ENCODE measurements at places on chromosomes 1 and 21.
A peak's percentile ranks its signal among the peaks of the same experiment; 100 is the strongest.

GRCh38 chr1:219296430-219297355 is 123.0 kb downstream of the LYPLAL1 start:
- no peak for DNase-seq

DNA sequence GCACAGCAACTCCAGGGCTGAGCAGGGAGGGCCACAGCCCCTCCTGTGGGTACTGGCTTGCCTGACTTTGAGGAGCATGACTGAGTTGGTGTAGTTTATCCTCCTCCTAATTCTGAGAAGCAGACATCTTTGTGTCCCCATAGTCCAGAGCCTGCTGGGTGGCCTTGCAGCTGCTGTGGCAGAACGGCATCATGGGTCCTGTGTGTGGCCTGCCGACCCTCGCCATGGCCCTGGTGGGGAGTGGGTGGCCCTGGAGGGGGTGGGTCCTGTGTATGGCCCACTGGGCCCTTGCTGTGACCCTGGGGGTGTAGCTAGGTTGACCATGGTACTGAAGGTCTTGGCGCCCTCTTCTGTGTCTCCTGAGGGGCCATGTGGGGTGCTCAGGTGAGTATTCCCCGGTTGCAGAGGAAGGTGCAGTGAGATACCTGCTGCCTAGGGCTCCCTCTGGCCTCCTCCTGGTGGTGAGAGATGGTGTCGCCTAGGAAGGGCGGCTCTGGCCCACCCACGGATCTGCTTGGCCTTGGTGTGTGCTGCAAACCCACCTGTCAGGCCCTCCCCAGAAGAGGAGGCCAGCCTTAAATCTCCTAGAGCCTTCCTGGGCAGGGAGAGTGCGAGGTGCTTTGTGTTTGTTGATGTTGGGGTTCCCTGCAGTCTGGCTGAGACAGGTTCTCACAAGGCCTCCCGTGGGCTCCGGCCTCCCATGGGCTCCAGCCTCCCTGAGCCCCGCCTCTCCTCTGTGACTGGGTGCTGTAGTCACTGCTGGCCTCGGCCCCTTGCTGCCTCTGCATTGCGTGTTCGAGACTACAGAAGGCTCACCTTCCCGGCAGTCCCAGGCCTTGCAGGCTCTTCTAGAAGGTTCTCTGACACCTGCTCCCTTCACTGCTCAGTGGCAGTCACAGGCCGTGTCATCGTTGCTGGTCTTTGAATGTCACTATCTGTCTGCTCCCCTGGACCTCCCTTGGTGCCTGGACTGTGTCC is 7.8 kb downstream of the SNAP47 start:
- no peak for DNase-seq

- DNase-seq: no peak
Observed at GRCh38 chr1:222892137-222892769, 77.4 kb downstream of the DISP1 start.

DNA sequence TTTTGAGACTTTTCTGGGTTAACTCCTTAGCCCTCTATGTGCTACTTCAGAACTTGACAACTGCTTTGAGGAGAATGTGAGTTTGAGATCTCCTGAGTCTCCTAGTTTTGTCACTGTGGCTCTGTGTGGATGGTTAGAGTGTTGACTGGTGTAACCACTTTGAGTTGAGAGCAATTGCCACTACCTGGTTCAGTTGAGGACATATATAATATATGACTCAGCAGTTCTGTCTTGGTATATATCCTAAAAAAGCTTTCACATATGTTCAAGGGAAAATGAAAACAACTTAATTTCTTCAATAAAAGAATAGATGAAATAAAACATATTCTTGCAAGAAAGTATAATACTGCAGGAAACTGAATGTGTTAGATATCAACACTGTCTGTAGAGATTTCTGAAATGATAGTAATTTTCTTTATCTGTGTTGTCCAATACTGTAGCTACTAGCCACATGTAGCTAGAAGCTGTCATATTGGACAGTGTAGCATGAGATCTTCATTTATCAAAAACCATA is 96.7 kb upstream of the QSOX1 start:
- no peak for DNase-seq

GRCh38 chr1:43832255-43832654 is 101.3 kb upstream of the ARTN start:
- DNase-seq: no peak

DNA sequence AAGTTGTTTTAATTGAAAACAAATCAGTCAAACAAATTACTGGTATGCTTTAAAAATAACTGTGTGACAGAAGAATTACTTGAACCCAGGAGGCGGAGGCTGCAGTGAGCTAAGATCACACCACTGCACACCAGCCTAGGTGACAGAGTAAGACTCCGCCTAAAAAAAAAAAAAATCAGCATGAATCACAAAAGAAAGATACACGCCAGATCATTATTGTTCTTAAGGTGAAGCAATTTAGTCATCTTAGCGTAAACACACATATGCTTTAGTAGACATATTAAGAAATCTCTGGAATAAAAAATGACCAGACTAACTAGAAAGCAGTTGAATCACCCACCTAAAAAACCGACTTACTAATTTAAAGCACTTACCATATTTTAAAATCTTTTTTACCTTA is 20.2 kb downstream of the RERE start:
- DNase-seq: no peak

DNA sequence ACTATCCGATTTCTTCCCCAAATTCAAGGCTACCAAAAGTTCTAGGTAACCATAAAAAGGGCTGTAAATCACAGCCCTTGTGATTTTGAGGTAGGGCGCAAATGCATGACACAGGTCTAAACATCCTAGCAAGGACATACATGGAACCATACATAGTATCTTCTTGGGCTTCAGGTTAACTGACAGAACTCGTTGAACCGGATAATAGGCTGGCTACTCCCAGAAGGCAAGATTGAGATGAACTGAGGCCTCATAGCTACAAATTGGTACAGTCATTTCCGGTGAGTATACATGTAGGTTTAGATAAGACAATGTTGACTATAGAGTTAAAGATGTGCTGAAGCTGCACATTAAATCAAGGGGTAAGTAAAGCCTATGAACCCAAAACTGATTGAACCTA is 27.3 kb upstream of the TP53BP2 start:
- DNase-seq: no peak

- DNase-seq: no peak
Observed at GRCh38 chr1:183188240-183188639, 2.2 kb downstream of the LAMC2 start.

DNA sequence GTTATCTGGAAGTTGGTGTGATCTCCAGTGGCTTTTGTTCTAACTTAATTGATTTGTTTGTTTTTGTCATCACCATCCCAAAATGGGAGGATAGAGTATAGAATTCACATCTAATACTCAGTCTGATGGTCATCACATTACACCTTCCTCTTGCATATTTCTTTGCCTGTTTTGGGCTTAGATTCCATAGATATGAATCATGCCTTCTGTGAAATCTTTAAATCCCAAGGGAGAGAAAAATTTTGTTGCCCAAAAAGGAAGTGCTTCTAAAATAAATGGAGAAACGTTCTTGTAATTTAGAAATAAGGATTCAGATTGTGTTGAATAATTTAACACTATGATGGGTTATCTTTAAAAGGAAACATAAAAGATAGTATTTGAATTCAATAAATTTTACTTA is 446.0 kb upstream of the LRRC7 start:
- no peak for DNase-seq

DNA sequence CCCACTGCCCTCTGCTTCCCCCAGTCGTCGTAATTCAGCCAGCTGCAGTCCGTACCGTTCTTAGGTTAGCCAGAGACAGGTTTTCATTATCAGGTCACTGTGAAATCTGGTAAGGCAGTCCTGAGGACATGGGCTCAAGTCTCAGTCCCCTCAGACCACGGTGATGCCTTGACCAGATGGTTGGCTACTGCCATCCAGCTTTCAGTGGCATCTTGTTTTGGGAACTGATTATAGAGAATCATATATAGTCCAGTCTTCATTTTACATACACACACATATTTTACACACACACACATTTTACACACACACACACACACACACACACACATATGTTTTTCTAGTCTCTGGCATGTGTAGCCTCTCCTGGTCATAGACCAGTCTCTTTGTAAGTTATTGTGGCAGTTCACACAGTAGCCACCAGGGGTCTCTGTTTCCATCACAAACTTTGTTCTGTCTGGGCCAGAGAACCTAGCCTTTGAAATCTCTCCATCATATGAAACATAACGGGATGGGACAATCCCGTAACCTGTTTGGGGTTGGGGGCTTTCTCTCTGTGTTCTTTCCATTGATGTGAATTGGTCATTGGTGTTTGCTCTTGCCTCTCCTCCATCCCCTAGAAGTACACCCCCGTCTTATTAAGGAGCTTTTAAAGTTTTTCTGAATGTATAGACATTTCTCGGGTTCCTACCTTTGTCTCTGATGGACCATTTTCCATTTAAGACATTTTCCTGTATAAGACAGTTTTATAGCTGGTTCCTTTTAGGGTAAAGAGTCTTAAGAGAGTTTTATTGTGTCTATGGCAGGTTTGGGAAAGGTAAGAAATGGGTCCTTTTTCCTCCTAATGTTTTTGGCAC is 8.4 kb upstream of the IKBKE start:
- DNase-seq: no peak

DNA sequence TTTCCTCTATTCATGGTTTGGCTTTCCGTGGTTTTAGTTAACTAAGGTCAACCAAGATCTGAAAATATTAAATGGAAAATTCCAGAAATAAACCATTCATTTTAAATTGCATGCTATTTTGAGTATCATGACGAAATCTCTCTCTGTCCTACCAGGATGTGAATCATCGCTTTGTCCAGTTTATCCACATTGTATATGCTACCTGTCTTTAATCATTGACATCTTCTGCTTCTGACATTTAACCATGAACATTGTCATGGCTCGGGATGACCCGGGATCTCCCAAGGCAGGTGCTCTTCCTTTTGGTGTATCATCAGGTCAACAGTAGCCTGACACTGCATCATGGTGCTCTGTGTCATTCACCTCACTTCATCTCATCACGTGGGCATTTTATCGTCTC is 125.5 kb upstream of the HNRNPU start:
- DNase-seq: no peak

DNA sequence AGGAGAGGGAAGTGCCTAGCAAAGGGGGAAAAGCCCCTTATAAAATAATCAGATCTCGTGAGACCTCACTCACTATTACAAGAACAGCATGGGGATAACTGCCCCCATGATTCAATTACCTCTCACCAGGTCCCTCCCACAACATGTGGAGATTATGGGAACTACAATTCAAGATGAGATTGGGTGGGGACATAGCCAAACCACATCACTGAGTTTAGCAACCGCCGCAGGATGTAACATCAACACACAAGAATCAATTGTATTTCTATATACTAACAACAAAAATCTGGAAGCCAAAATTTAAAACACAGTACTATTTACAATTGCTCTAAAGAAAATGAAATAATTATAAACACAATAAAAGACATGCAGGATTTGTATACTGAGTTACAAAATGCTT is 21.9 kb downstream of the DIRAS3 start:
- no peak for DNase-seq

GRCh38 chr1:65471213-65471833 is 50.9 kb downstream of the LEPR start:
- no peak for DNase-seq

DNA sequence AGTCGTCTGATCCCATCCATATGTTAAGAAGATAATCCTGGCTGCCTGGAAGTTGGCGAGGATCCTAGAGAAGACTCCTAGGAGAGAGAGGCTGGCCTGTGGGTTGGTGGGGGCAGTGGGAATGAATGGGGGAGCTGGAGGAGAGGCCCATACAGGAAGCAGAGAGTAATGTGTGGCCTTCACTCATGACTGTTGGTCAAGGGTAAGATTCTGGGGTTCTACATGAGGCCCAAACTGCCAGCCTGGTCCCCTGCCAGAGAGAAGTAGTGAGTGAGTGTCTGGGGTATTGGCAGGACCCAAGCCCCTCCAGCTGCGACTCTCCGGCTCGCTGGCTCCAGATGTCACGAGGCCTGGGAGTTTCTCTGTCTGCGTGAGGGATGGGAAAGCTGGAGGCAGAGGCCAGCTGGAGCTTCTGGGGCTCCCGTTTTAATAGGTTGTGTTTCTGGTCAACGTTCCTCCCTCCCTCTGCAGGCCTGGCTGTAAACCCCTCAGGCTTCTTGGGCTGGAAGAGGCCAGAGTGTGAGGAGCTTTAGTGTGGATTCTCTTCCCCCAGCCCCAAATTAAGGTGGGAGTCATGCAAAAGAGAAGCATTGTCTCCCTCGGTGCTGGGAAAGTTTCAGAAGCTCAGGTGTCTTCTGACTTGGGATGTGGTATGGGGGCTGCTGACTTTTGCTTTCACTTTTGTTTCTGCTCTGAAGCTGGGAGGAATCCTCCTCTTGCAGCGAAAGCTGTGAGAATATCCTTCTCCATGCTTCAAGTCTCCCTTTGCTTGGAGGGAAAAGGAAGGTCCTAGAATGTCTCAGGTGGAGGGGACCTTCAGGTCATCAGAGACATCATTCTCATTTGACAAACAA is 2.6 kb downstream of the TMEM51 start:
- DNase-seq: peak; percentile 23

DNA sequence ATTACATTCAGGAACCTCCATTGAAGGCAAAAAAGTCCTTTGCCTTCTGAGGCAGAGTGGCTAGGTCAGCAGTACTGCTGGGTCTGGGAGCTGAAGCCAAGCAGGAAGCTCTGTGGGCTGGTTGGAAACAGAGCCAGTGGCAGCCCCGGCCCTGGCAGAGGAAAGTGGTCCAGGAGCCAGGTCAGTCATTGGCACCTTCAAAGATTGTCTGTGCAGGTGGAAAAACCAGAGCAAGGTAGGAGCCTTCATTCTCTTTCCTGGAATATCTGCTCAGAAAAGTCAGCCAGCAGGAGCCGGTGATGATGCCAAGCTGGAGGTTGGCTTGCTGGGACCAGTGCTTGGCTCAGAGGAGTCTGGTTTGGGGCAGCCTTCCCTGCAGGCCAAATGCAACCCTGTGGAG is 12.5 kb upstream of the DISP3 start:
- DNase-seq: no peak

- DNase-seq: no peak
Observed at GRCh38 chr1:214066936-214067335, 79.2 kb downstream of the PROX1 start.

DNA sequence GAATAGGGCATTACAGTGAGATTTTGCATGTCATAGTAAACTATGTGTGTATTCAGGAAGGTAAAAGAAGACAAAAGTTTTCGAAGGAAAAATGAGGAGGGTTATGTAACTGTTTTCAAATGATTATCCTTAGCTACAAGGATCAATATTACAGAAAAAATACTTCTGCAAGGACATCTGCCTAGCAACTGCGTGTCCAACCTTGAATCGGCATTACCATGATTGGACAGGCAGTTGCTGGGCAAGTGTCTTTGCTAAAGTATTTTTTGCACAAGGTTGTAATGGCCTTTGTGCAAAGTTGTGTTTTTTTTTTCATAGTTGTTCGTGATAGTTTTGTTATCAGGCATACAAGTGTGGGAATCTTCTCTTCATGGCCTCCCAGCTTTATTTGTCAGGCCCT is 136.8 kb downstream of the FASLG start:
- DNase-seq: no peak

GRCh38 chr1:201397675-201398074 is 1.4 kb downstream of the LAD1 start:
- DNase-seq: no peak

- DNase-seq: no peak
Observed at GRCh38 chr1:244862354-244862698, 2.0 kb downstream of the HNRNPU start.

Data from natural killer cell treated with Interleukin-12 subunit alpha and Interleukin-12 subunit beta and Interleukin-15 and Interleukin-18, amount 100 ng/mL, for 72 hours (primary cell).